ENCODE measurements at places on chromosomes 3 and 15. TPM values are rescaled to one million over a fixed set of nuclear protein-coding genes. Genes with fewer than 3 reads are reported as not detected.

DNA sequence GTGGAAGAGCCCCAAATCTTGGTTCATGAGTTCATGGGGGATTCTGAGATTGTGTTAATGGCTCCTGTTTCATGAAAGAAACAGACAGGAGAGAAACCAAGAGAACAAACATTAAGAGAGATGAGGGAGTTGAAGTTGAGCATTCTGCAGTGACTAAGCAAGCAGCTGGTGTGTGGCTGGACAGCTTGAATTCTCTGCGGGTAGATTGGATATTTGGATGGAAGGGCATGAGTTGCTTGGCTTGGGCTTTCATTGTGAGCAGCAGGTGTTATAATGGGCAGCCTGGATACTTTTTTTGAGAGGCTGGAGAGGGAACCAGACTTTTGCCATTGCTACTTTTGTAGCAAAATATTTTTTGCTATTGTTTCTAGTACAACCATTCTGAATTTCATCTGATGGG, 346.8 kb upstream of the SATB1 start:
- peak; percentile 81 for DNase-seq

DNA sequence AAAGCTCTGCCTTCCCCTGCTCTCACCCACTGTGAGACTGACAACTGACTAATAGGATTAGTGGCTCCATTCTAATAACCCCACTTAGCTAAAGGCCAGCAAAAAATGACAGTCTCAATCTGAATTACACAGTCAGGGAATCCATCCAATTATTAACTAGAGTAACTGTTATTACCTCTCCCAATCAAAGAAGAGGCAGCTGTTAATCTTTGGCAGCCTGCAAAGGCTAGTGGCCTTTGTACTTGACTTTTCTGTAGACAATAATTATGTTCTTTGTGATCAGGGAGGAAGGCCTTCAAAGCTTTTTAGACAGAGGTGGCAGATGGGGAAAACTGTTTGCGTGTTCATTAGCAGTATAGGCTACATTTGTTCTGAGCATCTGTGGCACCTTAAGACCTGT, 177.7 kb downstream of the ISL2 start:
- DNase-seq = peak; percentile 25

The WDR72 gene
- total RNA-seq = not detected

The C3orf22 gene
- not detected for total RNA-seq

DNA sequence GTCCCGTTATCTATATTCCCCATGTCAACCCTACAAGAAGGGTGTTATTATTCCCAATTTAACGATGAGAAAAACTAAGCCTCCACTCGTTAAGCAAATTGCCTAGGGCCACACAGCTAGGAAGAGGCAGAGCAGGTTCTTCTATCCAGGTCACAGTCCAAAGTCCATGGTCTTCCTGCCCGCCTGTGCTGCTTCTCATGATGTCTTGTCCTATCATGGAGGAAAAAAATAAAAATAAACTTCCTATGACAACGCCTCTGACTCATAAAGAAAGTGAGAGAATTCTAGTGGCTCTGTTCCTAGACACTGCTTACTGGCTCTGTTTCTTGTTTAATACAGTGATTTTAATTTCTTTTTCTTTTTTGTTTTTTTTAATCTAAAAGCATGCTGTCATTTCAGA, 9.7 kb downstream of the COL8A1 start:
- no peak for DNase-seq

DNA sequence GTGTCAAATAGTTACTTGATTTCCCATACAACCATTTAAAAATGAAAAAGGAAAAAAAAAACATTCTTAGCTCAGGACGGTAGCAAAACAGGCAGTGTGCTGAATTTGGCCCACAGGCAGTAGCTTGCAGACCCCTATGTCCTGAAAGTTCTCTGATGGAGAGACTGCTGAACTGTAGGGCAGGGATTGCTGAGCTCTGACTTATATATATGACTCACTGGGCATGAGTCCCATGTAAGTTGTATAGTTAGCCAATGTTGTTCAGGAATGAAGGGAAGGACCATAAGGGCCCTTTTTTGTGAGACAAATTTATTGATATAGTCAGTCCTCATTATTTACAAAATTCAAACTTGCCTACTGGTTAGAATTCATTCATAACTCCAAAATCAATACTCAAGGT, 36.9 kb upstream of the FRMD4B start:
- no peak for DNase-seq

The TSEN2 gene
- total RNA-seq = 32.0 TPM

- DNase-seq = no peak
Measured at GRCh38 chr3:142450189-142450588, 2.4 kb upstream of the XRN1 start.

DNA sequence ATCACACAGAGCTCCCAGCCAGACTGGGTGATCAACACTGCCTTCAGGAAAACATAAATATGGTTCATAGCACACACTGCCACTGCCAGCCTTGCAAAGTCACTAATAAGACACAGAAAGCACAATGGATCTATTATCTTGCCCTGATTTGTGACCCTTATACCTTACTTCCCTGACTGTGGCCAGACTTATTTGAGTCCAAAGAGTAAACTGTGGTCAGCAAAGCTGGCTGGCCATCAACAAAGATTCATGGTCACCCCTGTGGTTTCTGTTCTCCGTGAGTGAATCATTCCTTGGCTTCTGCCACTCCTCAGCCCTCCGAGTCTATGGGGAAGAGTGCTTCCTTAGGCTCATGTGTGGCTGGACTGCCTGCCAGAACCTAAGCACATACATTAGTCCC, 437.7 kb downstream of the RAP2B start:
- no peak for DNase-seq

The SATB1 gene
- not detected for total RNA-seq

DNA sequence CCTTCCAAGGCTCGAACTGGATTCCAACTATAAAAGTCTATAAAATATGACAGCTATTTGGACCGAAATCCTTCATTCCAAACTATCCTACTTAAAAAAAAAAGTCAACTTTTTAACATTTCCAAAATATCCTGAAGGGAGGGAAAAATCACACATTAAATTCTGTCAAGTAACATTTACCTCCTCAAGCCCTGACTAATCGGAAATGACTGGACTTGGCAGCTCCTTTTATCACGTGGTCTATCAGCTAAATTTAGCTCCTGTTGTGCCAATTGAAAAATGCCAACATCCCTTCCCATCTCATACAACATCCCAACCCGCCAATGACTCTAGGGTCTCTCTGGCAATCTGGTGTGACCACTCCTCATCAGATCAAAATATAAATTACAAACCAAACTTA, 297.9 kb downstream of the FHIT start:
- DNase-seq = no peak

DNA sequence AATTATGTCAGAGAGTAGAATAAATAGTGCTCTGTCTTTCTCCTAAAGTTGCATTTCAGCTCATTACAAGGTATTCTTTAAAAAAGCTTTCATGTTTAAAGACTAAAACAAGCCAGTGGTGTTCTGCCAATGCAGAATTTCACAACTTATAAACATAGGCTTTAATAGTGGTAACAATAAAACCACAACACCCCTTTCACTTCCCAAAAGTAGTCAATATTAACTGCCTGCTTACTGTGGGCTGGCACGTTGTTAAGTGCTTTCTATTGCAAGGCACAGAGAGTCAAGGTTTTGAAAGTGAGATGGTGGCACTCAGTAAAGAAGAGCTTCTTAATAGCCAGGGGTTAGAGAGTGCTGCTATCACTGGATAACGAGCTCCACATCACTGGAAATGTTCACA, 8.4 kb upstream of the RTP1 start:
- DNase-seq = no peak

DNA sequence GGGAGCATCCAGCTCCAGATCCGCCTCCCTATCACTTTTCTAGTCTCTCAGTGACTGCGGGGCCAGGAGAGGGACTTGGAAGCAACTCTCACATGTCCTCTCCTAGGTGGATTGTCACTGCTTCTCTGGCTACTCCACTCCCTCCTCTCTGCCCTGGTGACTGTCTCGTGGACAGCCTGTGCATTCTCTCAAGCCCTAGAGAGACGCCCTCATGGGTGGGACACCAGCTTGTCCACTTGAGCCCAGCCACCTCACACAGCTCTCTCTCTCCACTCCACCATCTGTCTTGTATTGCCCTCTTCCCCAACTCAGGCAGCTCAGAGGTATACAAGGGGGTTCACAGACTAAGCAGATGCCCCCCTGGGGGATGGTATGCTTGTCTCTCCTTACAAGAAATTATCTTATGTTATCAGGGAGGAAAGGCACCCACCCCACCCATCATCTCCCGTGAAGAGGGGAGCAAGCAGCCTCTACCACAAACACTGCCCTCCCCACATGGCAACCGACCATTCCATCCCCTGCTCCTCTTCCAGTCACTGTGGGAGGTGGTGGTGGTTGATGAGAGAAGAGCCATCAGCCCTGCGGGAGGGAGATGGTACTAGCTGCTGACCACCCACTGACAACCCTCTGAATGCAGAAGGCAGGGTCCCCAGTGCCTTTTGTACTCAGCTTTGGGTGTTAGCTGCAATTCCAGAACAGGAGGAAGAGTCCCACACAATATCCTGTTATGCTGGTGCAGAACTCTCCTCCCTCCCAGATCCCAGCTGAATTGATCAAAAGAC, 15.5 kb upstream of the LOXL1 start:
- DNase-seq = no peak

DNA sequence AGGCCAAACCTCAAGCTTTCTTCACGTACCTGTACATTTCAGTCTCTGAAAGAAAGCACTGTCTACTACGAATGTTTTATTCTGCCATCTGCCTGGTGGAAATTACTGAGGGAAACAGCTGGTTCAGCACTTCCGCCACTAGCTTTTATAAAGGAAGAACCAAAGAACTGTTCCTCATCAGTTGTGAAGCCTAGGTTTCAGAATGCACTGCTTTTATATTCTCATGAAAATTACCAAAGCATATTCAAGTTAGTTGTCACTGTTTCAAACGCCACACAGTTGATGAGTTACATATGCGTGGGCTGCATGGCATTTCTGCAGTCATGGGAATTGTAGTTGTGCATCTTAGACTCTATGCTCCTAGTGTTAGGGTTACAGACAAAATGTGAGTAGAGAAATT, 21.5 kb upstream of the ZBTB38 start:
- DNase-seq = no peak

DNA sequence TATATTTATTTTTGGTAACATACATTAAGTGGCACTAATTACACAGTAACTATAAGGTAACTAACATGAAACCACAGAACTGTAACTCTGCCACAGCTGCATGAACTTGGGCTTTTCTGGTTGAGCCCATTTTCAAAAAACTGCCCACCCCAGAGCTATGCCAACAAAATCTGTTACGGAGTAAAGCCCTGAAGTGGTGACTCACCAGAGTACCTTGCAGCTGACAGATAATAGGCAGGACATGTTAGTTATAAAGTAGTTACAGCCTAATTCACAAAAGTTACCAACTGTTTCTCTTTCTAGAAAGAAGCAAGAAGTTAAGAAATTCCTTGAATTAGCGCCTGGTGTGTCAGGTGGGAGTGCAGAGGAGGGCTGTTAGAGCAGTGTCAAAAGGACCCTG, 1.5 kb upstream of the GPX1 start:
- no peak for DNase-seq

The PLA2G4E gene
- total RNA-seq = not detected

The APOD gene
- total RNA-seq = 2.9 TPM

- DNase-seq = peak; percentile 8
Measured at GRCh38 chr3:139109271-139109670, 64.6 kb upstream of the PRR23C start.

The FAN1 gene
- total RNA-seq = 13.6 TPM

The PYGO1 gene
- total RNA-seq = 15.3 TPM

DNA sequence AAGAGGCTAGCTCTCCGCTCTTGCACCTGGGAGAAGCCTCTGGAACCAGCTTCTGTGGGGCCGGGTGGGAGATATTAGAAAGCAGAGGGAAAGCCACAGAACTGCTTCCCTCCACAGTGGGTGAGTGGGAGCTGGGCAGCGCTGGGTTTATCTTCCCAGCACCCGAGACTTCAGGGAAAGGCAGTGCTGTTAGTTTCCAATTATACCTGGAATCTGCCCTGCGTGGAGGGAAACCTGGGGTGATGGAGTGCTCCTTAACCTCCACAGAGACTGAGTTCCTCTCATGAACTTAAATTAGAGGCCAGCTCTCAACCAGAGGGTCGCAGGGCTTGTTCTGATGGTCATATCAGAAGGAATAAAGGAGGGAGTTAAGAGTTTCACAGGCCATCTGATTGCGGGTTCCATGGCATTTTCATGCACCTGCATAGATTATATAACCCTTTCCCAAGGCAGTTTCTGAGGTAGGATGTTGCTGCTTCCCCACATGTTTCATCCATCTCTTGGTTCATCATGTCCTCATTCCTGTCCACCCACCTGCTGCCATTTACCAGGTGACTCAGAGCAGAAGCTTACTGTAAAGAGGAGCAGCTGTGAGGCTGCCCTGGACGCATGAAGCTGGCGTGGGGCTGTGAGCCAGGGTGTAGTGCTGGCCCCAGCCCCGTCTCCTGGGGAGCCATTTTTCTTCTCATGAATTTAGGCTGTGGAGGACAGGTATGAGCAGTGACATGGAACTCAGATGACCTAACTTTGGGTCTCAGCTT, 42.5 kb downstream of the CA12 start:
- DNase-seq = no peak

DNA sequence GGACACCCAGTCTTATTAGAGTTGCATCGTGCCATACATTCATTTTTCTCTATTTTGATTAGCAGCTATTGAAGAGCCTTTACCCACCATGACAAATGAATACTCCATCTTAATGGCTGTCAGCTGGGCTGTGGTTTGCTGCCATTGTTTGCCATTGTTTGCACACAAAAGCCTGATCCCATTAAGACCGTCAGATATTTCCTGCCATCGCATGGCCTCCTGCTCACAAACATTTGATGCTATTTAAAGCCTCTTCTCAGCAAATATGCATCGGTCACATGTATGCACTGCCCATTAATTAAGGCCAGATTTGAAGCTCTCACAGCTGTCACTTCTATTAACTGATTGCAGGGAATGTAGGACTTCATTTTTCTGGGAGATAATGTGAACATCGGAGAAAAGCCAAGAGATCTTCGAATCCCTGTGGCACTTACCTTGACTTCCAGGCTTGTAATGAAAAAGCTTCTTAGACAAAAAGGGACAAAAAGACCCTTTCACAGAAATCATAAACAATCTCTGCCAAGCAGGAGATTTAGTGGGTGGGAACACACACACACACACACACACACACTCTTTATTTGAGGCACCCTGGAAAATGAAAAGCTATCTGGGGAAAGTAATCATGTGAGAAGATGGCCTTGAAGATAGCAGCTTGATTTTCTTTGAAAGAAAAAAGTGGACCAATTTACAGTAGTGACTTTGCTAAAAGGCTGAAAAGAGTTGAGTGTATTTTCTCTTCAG, 175.4 kb upstream of the NR2E3 start:
- no peak for DNase-seq
